Stimulated activated CD4-positive, alpha-beta T cell treated with anti-CD3 and anti-CD28 coated beads, Interleukin-15, amount 100 ng/mL, for 1 hour (primary cell): ENCODE measurements at places on chromosomes 1 and 21.
A peak's percentile ranks its signal among the peaks of the same experiment; 100 is the strongest.

- no peak for DNase-seq
Observed at GRCh38 chr1:70449049-70449448, 38.0 kb downstream of the CTH start.

DNA sequence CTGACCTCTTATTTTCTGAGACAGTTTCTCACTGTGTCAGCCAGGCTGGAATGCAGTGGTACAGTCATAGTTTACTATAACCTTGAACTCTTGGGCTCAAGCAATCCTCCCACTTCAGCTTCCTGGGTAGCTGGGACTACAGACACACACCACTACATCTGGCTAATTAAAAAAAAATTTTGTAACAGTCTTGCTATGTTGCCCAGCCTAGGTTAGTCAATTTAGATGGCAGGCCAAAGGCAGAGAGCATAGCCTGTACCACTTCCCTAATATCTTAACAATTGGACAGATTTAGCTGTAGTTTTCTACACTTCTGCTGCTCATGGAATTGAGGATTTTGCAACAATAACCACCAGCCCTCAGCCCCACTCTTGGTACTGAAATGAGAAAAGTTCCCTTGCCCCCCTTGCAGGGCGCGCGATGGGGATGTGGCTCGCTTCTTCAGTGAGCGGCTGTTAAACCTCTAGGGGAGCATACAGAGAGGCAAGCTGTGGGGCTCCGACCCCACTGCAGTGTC, 34.9 kb upstream of the PTGFRN start:
- DNase-seq, result no peak

- no peak for DNase-seq
Observed at GRCh38 chr1:243950166-243950565, 100.1 kb upstream of the AKT3 start.

DNA sequence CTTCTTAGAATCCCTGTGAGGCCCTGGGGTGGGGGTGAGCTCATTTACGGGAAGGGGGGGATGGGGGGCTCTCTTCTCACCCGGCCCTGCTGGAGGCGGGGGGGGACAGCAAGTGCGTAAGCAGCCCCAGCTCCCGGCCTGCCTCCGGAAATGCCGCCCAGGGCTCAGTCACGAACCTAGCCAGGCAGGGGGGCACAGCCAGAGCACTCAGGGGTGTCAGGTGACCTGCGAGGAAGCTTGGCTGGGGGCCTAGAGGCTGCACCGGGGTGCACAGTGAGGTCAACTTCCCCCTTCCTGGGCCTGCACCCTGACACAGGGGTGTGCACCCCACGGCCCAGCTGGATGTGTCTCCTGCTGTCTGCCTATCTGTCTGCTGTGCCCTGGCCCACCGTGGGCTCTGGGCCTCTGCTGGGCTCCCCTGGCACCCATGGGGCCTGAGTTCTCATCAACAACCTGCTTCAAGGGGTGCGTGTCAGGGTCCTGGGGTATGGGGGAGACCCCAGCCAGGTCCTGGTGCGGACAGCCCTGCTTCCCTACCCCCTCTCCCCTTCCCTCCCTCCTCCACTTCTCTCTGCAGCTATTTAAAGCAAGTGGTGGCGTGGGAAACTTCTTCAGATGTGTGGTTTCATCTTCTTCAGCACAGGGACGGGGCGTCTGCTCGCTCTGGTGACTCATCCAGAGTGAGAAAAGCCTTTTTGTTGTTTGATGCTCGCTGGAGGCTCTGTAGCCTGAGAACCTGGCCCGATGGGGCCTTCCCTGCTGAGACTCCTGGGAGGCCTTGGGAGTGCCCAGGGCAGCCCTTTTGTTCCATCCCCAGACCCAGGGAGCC, 92.5 kb upstream of the RUNX3 start:
- DNase-seq, result peak; percentile 83

GRCh38 chr1:81873946-81874345, 73.2 kb downstream of the ADGRL2 start:
- DNase-seq, result no peak

GRCh38 chr21:8990326-8991087, 1530.9 kb upstream of the TPTE start:
- DNase-seq, result no peak

DNA sequence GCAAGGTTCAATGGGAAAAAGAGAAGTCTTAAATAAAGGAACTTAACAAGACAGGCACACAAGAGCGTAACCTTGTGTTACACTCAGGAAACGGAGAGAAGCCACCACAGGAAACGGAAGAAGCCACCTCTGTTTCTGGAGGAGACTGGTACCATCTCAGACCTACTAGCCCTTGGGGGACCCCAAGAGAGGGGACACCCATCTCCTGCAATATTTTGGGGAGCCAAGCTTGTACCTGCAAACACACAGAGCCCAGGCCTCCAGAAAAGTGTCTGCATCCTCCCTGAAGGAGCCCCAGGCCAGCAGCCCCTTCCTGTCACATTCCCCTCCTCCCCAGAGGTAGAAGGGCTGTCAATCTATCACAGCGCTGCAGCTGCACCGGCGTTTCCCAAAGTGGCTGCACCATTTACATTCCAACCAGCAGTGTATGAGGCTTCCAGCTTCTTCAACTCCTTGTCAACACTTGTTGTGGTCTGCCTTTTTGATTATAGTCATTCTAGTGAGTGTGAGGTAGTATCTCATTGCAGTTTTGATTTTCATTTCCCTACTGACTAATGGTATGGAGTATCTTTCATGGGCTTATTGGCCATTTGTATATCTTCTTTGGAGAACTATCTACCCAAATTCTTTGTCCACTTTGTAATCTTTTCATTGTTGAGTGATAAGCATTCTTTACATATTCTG, 23.0 kb upstream of the PADI1 start:
- no peak for DNase-seq

GRCh38 chr1:53089478-53090226, 27.6 kb downstream of the PODN start:
- DNase-seq, result no peak

DNA sequence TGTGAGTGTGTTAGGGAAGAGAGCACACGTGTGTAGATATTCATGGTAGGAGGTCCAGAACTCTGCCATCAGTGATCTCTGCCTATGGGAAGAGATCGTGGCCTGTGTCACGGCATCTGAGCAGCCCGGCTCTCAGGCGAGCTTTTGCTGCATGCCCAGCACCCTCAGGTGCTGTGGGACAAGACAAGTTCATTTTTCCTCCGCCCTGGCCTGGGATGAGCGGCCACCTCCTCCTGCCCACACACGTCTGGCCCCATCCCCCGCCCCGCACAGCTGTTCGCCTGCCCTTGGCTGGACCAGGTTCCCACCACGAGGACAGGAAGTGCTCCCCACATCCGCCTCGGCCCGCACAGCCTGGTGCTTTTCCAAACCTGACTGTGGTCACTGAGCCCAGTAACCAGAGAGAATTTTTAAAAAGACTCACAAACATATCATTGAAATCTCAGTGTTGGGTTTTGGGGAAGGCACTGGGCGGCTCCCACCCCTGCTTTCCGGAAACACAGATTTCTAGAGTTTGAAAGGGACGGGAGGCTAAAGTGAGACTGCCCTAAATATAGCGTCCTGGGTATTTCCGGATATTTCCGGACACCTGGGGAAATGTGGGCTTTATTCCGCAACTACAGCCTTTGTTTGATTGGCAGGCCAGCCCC, 18.0 kb downstream of the BMP8A start:
- no peak for DNase-seq

DNA sequence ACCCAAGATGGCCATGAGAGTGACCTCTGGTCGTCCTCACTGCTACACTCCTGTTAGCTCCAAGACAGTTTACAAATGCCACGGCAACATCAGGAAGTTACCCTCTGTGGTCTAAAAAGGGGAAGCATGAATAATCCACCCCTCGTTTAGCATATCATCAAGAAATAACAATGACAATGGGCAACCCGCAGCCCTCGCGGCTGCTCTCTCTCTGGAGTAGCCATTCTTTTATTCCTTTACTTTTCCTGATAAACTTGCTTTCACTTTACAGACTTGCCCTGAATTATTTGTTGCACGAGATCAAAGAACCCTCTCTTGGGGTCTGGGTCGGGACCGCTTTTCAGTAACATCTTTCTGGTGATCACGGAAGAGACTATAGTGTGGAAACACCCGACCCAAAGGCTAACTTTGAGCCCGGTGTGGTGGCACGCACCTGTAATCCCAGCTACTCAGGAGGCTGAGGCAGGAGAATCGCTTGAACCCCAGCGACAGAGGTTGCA, 19.8 kb upstream of the COX20 start:
- DNase-seq, result no peak

DNA sequence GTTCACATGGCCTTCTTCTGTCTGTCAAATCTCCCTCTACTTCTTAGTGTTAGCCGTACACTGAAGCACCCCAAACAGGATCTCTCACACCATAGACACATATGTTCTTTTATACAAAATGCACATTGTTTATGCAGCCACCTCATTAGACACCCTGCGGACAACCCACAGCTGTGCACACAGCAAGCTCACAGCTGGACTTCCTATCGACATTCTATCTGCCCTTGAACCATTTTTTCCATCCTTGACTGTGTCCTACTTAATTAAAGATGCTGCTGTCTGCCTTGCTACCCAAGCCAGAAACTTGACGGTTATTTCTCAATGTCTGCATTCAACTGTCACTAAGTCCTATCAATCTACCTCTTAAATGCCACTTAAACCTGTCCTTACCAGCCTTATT, 3.2 kb upstream of the ZBTB21 start:
- no peak for DNase-seq

DNA sequence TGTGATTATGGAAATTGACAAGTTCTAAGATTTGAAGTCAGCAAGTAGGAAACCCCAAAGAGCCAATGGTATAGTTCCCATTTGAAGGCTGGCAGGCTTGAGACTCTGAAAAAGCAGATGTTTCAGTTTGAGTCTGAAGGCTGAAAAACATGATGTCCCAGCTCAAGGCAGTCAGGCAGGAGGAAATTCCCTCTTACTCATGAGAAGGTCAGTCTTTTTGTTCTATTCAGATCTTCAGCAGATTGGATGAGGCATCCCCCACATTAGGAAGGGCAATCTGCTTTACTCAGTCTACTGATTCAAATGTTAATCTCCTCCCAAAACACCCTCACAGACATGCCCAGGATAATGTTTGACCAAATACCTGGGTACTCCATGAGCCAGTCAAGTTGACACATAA, 372.5 kb upstream of the ST6GALNAC5 start:
- no peak for DNase-seq

DNA sequence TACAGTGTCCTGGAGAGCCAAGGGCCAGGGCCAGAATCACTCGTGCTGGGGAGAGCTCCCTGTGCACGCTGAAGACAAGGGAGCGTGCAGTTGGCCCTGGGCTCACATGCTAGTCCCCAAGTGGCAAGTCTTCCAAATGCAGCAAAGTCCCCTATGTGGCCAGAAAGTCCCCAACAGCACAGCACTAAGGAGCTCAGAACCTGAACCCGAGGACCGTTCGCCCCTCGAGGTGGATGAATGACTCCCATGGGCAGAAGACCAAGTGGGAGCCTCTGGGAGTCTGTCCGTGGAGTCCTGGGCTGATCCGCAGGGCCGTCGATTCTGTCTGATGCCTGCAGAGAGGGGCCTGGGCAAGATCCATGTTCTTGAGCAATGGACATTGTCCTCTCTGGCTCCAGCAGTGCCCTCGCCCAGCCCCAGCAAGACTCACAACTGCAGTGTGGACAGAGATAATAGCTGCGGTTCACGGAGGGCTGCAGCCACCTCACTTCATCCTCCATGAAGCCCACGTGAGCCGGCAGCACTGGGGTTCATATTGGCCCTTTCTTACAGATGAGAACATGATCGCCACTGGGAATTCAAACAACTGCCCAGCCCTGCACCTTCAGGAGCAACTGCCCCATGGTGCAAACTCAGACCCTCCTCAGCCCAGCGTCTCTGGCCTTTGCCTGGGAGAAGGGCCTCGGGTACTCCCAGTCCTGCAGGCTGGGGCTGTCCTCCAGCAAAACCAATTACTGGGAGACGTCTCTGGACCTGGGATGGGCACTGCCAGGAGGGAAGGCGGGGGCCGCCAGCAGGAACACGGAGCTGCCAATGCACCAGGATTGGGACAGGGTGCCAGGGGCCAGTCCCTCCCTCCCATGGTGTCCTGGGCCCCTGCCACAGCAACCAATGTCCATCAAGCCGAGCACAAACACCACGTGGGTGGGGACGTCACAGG, 243.7 kb downstream of the NPHP4 start:
- no peak for DNase-seq

GRCh38 chr1:109937738-109938137, 27.1 kb downstream of the CSF1 start:
- no peak for DNase-seq

DNA sequence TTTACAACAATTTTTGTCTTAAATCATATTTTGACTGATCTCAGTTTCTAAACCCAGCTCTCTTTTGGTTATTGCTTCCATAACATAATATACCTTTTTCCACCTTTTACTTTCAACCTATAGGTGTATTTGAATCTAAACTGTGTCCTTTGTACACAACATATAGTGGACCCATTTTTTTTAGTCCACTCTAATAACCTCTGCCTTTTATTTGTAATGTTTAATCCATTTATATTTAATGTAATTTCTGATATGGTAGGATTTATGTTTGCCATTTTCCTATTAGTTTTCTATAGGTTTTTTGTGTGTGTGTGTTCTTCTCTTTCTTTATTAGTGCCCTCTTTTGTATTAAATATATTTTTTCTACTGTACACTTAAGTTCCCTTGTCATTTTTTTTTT, 22.4 kb upstream of the SLAMF1 start:
- DNase-seq, result no peak

DNA sequence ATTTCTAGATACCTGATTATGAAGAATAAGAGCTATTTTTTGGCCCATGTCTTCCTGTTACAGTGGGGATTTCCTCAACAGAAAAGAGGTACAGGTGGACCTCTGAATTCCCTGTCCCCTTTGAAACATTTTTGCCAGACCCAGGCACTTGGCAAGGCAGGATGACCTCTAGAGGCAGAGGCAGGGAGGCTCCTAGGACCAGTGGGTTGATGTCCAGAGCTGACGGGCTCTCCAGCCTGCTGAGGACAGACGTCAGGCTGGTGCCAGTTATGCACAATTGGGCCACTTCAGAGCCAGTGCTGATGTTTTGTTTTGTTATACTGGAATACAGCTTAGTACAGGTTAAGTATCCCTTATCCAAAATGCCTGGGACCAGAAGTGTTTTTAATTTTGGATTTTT, 18.5 kb upstream of the A3GALT2 start:
- no peak for DNase-seq

- DNase-seq, result no peak
Observed at GRCh38 chr1:224675590-224675989, 59.5 kb downstream of the CNIH3 start.

GRCh38 chr1:115753361-115753760, 15.2 kb downstream of the CASQ2 start:
- DNase-seq, result no peak

GRCh38 chr1:63918418-63918945, 144.7 kb downstream of the ROR1 start:
- DNase-seq, result no peak
